Breast epithelium (tissue), 4 donors: ENCODE measurements at places on chromosomes 7 and 10. TPM values are rescaled to one million over a fixed set of nuclear protein-coding genes. Genes with fewer than 3 reads are reported as not detected.

The IFIT2 gene
- total RNA-seq, result 6.6 TPM

- DNase-seq, result no peak
- no peak overlapping the region for H3K27ac ChIP-seq
- H3K4me1 ChIP-seq, result no peaks in the 10 kb centered on the region
- no peaks in the 10 kb centered on the region for H3K27me3 ChIP-seq
- no peaks in the 10 kb centered on the region for H3K36me3 ChIP-seq
- H3K4me3 ChIP-seq, result no peak overlapping the region
Observed at GRCh38 chr10:84176836-84177474, 3.4 kb downstream of the GPR15LG start.

The OPTN gene
- 119 TPM for total RNA-seq

The KIF20B gene
- total RNA-seq, result 3.3 TPM

The NXPH1 gene
- total RNA-seq, result not detected

DNA sequence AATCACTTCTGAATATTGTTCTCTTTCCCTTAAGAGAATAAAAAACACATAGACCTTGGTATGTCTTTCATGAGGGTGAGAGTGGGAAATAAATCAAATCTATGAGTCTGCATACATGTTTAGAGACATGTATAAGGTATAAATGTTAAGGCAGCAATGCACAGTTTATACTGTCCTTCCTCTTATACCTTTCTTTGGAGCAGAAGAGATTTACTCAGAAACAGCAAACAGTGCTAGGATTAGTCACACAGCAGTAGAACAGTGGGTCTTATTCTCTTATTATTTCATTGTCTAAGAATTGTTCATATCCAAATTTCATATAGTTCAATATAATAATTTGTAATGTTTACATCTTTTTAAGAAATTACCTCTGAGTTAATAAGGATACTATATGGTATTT, 126.7 kb upstream of the TMEM196 start:
- H3K4me1 ChIP-seq, result no peaks in the 10 kb centered on the region
- H3K27ac ChIP-seq, result no peak overlapping the region
- no peak for DNase-seq
- H3K27me3 ChIP-seq, result no peaks in the 10 kb centered on the region

- no peak for DNase-seq
- H3K27ac ChIP-seq, result no peak overlapping the region
- no peaks in the 10 kb centered on the region for H3K4me1 ChIP-seq
Observed at GRCh38 chr10:74792726-74793125, 33.7 kb upstream of the KAT6B start.

DNA sequence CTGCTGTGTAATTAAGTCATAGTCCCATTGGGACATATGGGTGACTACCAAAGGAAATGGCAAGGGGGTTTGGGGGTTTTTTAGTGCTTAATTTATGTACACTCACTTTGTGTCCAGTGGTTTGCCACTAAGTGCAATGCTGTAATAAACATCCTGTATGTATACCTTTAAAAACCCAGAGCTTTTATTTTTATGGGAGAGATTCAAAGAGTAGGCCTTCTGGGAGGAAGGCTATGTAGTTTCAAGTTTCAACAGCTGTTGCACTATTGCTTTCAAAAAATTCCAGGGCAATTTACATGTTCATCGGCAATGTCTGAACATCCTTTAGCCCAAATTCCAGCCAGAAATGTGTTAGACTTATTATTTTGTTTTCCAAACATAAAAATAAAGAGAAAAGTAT, 744.7 kb downstream of the XPNPEP1 start:
- H3K36me3 ChIP-seq, result no peaks in the 10 kb centered on the region
- no peak overlapping the region for H3K27ac ChIP-seq
- H3K27me3 ChIP-seq, result no peaks in the 10 kb centered on the region
- H3K4me3 ChIP-seq, result no peak overlapping the region

The ASB10 gene
- total RNA-seq, result not detected
